ENCODE measurements at places on chromosomes 12 and 14.

GRCh38 chr14:65095633-65096205, 6.6 kb downstream of the MAX start:
- peak; percentile 20 for DNase-seq

DNA sequence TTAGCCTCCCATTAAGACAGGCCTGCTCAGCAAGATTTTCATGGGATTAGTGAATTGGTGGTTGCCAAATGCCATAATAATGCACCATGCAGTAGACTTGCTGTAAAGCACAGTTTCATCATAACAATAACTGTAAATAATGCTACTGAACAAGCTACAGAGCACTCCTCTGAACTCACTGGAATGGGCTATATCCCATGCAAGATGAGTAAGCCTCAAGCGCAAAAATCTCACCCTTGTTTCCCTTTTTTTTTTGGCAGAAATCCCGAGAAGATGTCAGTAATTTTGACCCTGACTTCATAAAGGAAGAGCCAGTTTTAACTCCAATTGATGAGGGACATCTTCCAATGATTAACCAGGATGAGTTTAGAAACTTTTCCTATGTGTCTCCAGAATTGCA, 145.9 kb upstream of the HIF1A start:
- DNase-seq, result no peak

DNA sequence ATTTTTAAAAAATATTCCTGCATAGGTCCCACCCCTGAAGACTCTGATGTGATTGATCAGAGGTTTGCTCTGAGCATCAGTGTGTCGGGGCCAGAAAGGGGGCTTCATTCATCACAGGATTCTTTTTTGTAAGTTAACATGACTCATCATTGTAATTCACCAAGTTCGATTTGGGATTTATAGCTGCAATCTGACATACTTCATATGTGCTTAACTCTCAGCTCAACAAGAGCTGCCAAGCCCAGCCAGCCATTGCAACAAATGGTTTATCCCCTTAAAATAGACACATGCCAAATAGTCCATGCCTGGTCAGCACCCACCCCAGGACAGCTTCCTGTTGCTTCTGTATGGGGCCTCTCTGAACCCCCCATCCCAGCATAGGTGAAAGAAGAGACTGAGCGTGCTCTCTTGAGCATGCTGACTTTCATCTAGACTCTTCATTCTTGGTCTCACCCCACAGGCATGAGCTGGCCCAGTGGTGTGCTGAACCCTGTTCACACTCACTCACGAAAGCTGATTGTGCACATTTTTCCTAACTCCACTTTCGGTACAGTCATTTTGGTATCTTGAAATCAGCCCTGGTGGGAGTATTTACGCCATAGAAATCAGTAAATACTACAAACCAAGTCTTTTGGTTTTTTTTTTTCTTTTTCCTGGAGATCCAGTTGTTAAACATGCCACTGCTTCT, 101.4 kb downstream of the STAB2 start:
- DNase-seq, result no peak

- DNase-seq, result no peak
Measured at GRCh38 chr12:10392394-10392930, 2.6 kb upstream of the KLRK1 start.

DNA sequence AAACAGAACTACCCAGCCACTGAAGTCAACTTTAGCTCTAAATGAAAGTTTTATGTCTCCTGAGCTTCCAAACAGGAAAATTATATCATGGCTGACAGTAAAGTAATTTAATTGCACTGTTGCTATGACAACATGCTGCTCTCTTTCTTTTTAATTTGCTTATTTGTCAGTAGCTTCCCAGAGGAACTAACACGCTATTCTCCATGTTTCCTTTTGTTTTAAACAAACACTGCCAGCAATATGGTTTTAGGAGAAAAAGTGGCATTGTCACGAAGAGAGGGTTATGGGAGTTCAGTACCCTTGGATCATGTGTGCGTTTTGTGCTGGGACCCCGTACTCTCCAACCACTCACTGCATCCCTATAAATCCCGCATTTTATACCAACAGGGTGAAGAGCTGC, 1.9 kb downstream of the FOXN3 start:
- DNase-seq, result no peak

DNA sequence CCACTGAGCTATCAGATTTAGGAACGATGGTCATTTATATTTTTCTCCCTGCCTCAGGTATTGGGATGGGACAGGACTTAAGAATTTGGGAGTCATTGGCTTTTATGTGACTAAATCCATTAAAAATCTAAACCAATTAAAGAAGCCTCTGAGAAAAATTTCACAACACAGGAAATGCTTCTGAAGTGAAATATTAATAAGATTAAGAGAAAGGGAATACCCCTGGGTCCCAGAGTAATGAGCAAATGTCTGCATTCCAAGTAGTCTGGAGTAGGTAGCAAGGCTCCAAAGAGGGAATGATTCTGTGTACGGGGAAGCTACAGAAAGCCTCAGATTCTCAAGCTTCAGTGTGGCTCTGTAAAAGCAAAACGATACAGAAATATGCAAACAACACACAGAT, 707 bp upstream of the MED6 start:
- no peak for DNase-seq

DNA sequence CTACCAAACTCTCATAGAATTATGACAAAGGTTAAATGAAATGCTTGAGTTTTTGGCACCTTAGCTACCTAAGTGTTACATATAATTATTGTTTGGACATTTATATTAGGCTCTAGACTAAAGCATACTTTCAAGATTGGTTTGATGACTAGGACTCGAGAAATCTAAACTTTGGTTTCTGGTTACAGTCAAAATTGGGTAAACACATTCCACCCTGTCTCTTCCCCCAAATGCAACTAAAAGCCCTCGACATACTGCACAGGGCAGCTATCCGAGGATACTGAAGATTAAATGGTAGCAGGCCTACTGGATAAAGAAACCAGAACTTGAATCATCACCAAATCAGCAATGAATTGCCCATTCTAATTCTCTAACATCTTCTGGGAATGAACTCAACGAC, 369.1 kb downstream of the PRKD1 start:
- no peak for DNase-seq

Data from BE2C (cell line).